ENCODE measurements at places on chromosomes 13 and 19.

GRCh38 chr19:23908165-23908564 is 6.5 kb upstream of the ZNF726 start:
- H3K27me3 ChIP-seq, result no peaks in the 10 kb centered on the region
- no peaks in the 10 kb centered on the region for H3K4me1 ChIP-seq
- DNase-seq, result no peak
- H3K27ac ChIP-seq, result no peak overlapping the region

GRCh38 chr13:46556418-46556779 is 3.4 kb downstream of the LRCH1 start:
- H3K4me3 ChIP-seq, result no peak overlapping the region
- H3K36me3 ChIP-seq, result no peaks in the 10 kb centered on the region
- no peak for DNase-seq
- H3K27me3 ChIP-seq, result no peaks in the 10 kb centered on the region
- peaks cover 27% of the 10 kb centered on the region for H3K4me1 ChIP-seq
- no peak overlapping the region for H3K27ac ChIP-seq

DNA sequence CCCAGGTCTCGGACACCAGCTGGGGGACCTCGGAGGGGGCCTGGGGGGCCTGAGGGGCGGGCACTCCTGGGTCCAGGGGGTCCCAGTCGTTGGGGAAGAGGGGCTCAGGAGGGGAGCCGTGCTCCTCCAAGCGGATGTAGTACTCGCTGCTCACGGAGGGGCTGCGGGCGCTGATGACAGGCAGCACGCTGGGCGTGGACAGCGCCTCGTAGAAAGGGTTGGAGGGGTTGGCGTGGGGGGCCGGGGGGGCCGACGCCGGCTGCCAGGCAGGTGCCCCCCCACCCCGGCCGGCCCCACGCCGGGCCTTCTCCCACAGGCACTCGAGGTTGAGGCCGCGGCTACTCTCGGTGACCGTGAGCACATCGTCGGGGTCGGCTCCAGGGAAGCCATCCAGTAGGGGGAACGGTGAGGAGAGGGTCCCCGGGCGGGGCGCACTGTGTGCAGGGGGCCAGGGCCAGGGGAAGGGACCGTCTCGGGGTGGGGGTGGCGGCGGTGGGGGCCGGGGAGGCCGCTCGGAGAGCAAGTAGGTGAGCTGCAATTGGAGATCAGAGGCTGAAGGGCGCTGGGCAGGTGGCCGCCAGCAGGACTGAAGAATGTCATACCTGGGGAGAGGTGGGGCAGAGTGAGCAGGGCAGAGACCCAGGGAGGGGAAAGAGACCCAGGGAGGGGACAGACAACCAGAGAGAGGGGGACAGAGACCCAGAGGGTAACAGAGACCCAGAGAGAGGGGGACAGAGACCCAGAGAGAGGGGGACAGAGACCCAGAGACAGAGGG is 12.1 kb downstream of the LMTK3 start:
- peaks cover 44% of the 10 kb centered on the region for H3K4me1 ChIP-seq
- no peak overlapping the region for H3K4me3 ChIP-seq
- DNase-seq, result no peak

GRCh38 chr19:16200038-16201010 is 2.6 kb downstream of the AP1M1 start:
- H3K27me3 ChIP-seq, result no peaks in the 10 kb centered on the region
- peaks cover 40% of the 10 kb centered on the region for H3K36me3 ChIP-seq
- no peak overlapping the region for H3K4me3 ChIP-seq
- H3K27ac ChIP-seq, result no peak overlapping the region
- no peak for DNase-seq

- H3K27me3 ChIP-seq, result no peaks in the 10 kb centered on the region
- H3K36me3 ChIP-seq, result no peaks in the 10 kb centered on the region
- no peak overlapping the region for H3K27ac ChIP-seq
- H3K4me3 ChIP-seq, result no peak overlapping the region
Measured at GRCh38 chr19:47891622-47891922, 5.5 kb upstream of the SULT2A1 start.

GRCh38 chr13:108102771-108103170 is 112.6 kb downstream of the LIG4 start:
- H3K4me3 ChIP-seq, result no peak overlapping the region
- no peaks in the 10 kb centered on the region for H3K27me3 ChIP-seq
- no peaks in the 10 kb centered on the region for H3K4me1 ChIP-seq
- H3K36me3 ChIP-seq, result no peaks in the 10 kb centered on the region
- no peak overlapping the region for H3K27ac ChIP-seq

DNA sequence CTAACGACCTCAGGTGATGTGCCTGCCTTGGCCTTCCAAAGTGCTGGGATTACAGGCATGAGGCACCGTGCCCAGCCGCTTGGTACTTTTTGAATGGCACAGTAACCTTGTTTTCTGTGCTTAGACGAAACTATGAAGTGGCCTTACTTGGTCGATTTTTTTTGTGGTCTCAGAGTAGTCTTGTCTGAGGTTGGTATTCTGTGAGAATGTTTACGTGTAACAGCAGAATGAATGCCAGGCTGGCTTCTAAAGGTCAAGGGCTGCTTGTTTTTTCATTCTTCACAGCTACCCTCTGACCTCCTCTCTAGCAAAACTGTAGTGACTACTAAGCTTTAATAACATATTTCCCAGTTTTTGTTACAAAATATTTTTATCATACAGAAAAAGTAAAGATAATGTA is 313.3 kb downstream of the GPC6 start:
- H3K27ac ChIP-seq, result no peak overlapping the region
- no peak overlapping the region for H3K4me3 ChIP-seq
- H3K4me1 ChIP-seq, result no peaks in the 10 kb centered on the region
- H3K27me3 ChIP-seq, result no peaks in the 10 kb centered on the region
- H3K36me3 ChIP-seq, result no peaks in the 10 kb centered on the region
- no peak for DNase-seq

DNA sequence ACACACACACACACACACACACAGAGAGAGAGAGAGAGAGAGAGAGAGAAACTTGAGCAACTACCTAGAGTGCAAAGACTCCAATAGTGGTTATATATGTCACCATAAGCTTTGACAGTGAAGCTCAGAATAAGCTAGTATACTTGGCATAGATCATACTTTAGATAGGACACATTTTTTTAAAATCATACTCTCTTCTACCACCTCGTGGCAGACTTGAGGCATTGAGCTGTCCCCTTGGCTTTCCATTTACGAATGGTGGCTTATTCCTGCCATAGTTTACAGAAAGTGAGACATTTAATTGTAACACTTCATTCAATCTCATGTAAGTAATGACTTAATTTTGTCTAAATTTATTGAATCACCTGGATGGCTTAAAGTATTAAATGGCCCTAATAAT is 108.2 kb downstream of the EDNRB start:
- no peak overlapping the region for H3K4me3 ChIP-seq
- no peak overlapping the region for H3K27ac ChIP-seq
- H3K4me1 ChIP-seq, result no peaks in the 10 kb centered on the region
- no peaks in the 10 kb centered on the region for H3K36me3 ChIP-seq

DNA sequence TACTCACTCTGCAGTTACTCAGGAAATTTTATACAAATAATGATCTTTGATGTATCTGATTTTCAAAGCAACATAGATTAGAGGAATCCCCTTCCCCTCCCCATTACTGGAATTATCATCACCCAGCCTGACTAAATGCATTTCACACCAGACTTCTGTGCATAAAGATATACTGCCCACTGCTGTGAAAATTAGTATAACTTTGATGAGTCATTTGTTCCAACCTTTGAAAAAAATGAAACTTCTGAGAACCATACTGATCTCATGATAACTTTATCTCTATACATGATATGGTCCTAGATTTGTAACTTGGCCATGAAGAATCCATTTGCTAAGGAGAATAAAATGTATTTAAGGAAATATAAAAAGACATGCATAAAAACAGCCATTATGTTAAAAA is 63.9 kb downstream of the GPC6 start:
- no peak overlapping the region for H3K27ac ChIP-seq
- H3K4me1 ChIP-seq, result no peaks in the 10 kb centered on the region
- DNase-seq, result no peak
- H3K27me3 ChIP-seq, result no peaks in the 10 kb centered on the region
- H3K36me3 ChIP-seq, result no peaks in the 10 kb centered on the region

DNA sequence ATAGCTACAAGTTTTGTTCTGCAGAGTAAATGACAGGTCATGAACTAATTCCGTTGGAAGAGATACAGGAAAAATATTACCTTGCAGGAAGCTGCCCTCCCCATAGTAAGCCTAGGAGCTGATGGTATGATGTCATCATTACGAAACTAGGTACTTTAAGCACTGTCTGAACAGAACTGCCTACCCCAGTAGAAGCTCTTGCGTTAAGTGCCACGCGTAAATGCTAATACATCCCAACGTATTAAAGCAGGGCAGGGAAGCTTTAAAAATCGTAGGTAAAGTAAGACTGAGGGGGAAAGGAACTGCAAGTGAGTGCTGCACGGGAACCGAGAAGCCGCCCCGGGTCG is 572 bp downstream of the UGGT2 start:
- no peak overlapping the region for H3K27ac ChIP-seq
- peaks cover 18% of the 10 kb centered on the region for H3K27me3 ChIP-seq
- H3K4me3 ChIP-seq, result peak overlapping the region; percentile 7
- peaks cover 4% of the 10 kb centered on the region for H3K4me1 ChIP-seq
- no peak for DNase-seq
- no peaks in the 10 kb centered on the region for H3K36me3 ChIP-seq

- H3K27me3 ChIP-seq, result no peaks in the 10 kb centered on the region
- H3K4me1 ChIP-seq, result no peaks in the 10 kb centered on the region
- H3K27ac ChIP-seq, result no peak overlapping the region
- H3K4me3 ChIP-seq, result no peak overlapping the region
- no peaks in the 10 kb centered on the region for H3K36me3 ChIP-seq
- no peak for DNase-seq
Measured at GRCh38 chr13:28470296-28470695, 24.6 kb downstream of the FLT1 start.

DNA sequence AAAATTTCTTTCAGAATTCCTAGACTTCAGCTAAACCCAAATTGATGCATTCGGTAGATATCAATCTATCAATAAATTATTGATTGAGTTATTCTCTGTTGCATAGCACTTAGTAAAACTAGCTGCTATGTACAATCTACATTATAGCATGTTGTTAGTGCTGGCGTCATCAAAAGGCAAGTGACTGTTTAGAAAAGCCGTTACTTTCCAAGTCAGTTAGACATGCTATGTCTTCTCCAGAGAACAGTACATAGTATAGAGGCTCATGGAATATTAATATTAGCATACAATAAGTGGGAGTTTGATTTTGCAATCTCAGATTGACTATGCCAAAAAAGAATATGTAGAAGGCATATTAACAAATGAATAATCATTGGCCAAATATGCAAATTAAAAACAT is 165.6 kb downstream of the DCT start:
- DNase-seq, result no peak
- H3K36me3 ChIP-seq, result no peaks in the 10 kb centered on the region
- no peak overlapping the region for H3K27ac ChIP-seq
- no peak overlapping the region for H3K4me3 ChIP-seq
- no peaks in the 10 kb centered on the region for H3K27me3 ChIP-seq

- no peaks in the 10 kb centered on the region for H3K4me1 ChIP-seq
- no peak overlapping the region for H3K4me3 ChIP-seq
- H3K36me3 ChIP-seq, result peaks cover 46% of the 10 kb centered on the region
Measured at GRCh38 chr19:34193876-34194275, 21.6 kb downstream of the LSM14A start.

GRCh38 chr13:66014771-66015170 is 1215.4 kb downstream of the PCDH9 start:
- H3K27me3 ChIP-seq, result no peaks in the 10 kb centered on the region
- no peak for DNase-seq
- no peak overlapping the region for H3K4me3 ChIP-seq
- H3K36me3 ChIP-seq, result no peaks in the 10 kb centered on the region
- H3K27ac ChIP-seq, result no peak overlapping the region

Data from CD4-positive, alpha-beta T cell (primary cell).